ENCODE measurements at places on chromosomes 13 and 19.

- no peak for DNase-seq
Observed at GRCh38 chr13:77874406-77874805, 44.2 kb downstream of the EDNRB start.

DNA sequence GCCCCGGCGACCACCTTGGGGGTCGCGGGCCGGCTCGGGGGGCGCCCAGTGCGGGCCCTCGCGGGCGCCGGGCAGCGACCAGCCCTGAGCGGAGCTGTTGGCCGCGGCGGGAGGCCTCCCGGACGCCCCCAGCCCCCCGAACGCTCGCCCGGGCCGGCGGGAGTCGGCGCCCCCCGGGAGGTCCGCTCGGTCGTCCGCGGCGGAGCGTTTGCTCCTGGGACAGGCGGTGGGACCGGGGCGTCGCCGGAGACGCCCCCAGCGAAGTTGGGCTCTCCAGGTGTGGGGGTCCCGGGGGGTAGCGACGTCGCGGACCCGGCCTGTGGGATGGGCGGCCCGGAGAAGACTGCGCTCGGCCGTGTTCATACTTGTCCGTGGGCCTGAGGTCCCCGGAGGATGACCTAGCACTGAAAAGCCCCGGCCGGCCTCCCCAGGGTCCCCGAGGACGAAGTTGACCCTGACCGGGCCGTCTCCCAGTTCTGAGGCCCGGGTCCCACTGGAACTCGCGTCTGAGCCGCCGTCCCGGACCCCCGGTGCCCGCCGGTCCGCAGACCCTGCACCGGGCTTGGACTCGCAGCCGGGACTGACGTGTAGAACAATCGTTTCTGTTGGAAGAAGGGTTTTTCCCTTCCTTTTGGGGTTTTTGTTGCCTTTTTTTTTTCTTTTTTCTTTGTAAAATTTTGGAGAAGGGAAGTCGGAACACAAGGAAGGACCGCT, 729 bp downstream of the STK11 start:
- no peak for DNase-seq

GRCh38 chr19:29683009-29683408, 17.7 kb downstream of the PLEKHF1 start:
- DNase-seq, result no peak

- no peak for DNase-seq
Observed at GRCh38 chr13:20424559-20424852, 101.2 kb downstream of the CRYL1 start.

DNA sequence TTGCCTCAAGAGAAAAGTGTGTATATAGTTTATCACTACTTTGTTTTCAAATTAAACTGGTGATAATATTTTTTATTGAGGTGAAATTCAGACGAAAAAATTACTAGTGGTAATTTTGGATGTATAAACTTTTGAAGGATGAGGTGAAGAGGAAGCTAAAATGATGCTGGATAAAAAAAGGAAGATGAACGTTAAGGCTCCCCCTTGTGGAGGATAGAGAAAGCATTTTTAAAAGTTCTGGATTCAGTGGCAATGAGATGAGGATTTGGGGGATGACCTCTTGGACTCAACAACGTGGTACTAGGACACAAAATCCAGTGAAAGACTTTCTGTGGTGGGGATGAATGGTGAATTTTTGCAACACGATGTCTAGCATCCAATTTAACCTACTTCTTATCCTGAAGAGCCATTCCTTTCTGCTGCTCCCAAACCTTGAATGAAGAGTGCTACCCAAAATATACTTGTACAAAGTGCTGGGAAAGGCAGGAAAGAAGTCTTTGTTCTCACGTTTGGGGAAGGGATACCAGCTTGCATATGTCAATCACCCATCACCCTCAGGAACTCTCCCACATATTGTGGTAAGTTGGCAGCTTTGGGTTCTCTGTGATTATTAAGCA, 7.3 kb upstream of the SIGLEC5 start:
- no peak for DNase-seq
